ENCODE measurements at places on chromosomes 12 and 14. TPM values are rescaled to one million over a fixed set of nuclear protein-coding genes. Genes with fewer than 3 reads are reported as not detected.

DNA sequence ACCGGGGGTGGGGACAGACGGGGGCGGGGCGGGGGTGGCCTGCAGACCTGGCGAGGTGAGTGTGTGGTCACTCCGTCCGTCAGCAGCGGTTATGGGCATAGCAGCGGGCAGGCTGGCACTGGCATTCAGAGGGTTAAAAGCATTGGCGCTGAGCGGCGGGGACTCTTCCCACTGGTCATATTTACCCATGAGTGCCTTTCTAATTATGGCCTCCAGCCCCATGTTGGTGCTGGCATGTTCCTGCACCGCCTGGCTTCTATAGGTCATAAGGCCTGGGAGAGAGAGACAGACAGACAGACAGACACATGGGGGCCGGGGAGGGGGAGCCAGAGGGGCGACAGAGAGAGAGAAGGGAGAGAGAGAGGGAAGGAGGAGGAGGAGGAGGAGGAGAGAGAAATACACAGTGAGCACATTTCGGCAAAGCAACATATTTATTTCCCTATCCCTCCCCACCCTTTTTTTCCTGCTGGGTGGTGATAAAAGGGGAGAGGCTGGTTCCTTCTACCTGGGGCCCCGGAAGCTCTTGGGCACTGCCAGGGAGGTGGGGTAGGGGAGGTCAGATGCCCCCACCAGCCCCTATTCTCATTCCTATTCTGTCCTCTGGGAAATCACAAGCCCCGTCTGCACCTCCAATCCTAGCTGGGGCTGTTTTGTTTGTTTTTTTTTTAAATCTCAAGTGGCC, 32.6 kb downstream of the RFLNA start:
- no peak for DNase-seq

DNA sequence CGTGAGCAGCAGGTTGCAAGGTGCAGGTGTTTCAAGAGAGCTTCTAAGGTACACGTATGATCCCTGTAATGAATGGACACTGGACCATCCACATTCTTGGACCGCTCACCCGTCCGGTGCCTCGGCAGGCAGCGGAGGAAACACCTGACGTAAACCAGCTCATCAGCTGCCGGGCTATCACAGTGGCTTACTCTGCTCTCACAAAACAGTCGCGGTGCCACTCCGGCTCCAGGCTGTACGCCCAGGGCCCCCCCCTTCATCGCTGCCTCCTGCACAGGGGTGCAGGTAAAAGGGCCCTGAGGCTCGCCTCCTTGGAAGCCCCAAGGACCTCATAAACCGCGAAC, 436 bp downstream of the VPS33A start:
- DNase-seq = peak; percentile 44

DNA sequence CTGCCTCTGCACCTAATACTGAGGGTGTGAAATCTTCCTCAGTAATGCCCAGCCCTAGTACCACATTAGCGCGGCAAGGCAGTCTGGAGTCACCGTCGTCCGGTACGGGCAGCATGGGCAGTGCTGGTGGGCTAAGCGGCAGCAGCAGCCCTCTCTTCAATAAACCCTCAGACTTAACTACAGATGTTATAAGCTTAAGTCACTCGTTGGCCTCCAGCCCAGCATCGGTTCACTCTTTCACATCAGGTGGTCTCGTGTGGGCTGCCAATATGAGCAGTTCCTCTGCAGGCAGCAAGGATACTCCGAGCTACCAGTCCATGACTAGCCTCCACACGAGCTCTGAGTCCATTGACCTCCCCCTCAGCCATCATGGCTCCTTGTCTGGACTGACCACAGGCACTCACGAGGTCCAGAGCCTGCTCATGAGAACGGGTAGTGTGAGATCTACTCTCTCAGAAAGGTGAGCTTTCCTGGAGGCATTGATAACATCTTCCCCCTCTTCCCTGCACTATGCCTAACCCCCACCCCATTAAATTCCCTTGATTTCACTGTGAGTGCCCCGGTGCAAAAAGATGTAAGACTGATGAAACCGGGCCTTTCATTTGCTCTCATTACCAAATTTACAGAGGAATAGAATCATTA, 291.4 kb downstream of the NAV3 start:
- no peak for DNase-seq

- no peak for DNase-seq
Observed at GRCh38 chr14:84646786-84647500, 883.0 kb upstream of the FLRT2 start.

ZBTB39 gene
- total RNA-seq = 5.7 TPM

- DNase-seq = peak; percentile 82
Observed at GRCh38 chr12:5499566-5500330, 67.8 kb downstream of the NTF3 start.

DNA sequence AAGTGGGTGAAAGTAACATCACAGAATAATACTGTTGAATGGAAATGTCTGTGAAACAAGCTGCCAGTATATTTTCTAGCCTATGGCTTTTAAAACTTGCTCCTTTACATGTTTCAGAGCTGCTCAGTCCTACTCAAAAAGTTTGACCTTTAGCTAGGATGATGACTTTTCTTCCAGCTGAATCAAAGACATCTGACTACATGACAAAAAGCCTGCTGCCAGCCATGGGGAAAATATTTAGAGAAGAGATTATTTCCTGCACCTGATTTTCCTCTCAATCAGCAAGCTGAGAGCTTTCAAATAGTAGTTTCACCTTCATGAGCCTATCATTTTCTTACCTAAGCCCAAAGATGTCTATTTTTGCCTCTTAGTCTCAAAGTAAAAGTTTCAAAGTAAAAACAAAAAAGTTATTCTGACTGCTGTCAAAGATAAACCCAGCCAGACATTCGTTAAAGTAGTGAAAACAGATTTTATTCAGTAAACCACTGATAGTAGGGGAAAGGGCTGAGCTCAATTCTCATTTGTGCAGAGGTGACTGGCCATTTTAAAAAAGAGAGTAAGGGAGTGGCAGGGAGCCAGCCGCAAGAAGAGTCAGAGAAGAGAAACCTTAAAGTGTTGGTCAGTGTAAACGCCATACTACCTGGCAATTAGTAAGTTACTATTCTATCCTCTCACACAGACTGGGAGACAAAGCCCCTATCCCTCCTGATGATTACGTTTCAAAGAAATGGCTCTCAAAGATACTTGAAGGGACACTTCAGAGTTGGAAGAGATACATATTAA, 2.2 kb downstream of the ATP6V1D start:
- DNase-seq = no peak

DICER1 gene
- total RNA-seq = 49.3 TPM

FLRT2 gene
- 3.0 TPM for total RNA-seq

DNA sequence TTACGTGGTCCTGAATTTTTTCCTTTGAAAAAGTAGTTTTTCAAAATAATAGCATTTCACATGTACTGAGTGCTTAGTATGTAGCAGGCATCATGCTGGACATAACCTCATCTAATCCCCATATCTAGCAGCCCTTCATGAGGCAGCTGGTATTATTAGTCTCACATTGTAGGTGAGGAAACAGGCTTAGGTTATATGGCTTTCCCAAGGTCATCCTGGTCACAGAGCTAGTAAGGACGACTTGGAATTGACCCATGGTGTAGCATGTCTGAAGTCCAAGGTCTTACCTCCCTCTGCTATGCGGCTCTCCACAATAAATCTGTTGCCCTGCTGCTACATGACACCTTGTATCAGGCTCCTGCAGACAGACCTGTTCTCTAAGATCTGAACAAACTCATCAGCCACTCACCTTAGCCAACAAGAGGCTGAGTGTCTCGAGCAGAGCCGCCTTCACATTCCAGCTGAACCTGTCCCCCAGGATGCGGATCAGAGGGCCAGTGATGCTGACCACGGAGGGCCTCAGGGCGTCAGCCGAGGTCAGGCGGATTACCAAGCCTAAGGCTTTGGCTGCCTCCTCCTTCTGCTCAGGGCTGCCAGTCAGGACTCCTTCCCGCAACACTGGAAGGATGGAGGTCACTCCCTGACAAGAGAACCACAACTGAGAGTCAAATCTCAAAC, 19.7 kb upstream of the RAB35 start:
- no peak for DNase-seq

DNA sequence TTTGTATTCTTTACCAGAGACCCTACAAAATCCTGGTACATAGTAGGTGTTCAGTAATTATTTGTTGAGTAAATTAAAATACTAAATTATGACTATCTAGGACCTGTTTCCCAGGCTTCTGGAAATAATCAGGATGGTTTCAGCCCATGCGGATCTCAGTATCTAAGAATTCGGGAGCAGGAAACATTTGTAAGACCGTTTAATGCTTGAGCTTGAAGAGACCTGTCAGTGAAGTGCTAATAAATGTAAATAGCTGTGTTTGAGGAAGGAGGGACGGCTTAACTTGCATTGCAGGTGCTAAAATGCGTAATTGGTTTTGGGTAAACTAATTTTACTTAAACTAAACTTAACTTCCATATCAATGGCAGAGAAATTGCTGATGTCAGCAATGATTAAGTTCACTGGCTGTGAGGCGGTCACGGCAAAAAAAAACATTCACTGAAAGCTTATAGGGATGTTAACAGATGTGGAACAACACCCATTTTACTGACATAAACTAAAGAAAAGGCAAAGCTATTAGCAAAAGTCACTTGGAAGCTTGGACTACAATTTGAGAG, 28.6 kb upstream of the AEBP2 start:
- DNase-seq = no peak

DNA sequence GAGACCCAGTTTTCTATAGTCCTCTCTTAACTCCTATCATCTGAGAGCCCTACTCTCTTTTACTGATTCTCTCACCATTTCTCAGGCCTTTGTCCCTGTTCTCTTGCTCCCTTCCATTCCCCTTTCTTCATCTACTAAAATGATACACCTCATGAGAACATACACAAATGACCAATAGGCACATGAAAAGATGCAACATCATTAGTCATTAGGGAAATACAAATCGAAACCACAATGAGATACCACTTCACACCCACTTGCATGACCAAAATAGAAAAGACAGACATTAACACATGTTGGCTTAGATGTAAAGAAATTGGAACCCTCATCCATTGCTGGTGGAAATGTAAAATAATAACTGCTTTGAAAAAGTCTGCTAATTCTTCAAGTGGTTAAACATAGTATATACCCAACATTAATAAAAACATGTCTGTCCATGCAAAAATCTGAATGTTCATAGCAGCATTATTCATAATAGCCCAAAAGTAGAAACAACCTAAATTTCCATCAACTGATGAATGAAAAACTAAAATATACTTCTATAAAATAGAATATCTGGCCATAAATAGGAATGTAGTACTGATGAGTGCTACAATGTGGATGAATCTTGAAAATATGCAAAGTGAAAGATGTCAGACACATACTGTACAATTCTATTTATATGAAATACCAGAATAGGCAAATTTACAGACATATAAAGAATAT, 66.0 kb downstream of the DENND5B start:
- no peak for DNase-seq

- DNase-seq = no peak
Observed at GRCh38 chr14:39423793-39424192, 8.4 kb downstream of the FBXO33 start.

DNA sequence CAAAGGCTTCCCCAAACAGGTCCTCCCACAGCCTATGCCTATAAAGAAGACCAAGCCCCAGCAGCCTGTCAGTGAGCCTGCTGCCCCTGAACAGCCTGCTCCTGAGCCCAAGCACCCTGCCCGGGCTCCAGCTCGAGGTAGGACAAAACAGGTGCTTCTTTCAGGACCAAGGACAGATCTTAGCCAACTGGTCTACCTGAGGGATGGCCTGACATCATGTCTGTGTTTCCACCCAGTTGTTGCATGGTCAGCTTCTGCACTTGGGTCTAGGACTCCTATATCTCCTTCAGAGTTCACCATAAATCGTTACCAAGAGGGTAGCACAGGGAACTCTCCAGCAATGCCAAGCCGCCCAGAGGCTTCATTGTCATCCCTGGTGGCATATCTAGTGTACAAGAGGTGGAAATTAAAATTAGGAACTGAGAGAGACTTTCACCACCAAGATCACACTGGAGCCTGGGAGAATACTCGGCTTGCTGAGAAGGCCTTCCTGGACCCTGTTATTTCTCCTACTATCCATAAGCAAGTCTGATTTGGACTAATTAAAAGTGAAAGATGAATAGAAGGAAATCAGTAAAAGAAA, 38.2 kb upstream of the OAS1 start:
- no peak for DNase-seq

TMTC1 gene
- total RNA-seq = 3.3 TPM

DNA sequence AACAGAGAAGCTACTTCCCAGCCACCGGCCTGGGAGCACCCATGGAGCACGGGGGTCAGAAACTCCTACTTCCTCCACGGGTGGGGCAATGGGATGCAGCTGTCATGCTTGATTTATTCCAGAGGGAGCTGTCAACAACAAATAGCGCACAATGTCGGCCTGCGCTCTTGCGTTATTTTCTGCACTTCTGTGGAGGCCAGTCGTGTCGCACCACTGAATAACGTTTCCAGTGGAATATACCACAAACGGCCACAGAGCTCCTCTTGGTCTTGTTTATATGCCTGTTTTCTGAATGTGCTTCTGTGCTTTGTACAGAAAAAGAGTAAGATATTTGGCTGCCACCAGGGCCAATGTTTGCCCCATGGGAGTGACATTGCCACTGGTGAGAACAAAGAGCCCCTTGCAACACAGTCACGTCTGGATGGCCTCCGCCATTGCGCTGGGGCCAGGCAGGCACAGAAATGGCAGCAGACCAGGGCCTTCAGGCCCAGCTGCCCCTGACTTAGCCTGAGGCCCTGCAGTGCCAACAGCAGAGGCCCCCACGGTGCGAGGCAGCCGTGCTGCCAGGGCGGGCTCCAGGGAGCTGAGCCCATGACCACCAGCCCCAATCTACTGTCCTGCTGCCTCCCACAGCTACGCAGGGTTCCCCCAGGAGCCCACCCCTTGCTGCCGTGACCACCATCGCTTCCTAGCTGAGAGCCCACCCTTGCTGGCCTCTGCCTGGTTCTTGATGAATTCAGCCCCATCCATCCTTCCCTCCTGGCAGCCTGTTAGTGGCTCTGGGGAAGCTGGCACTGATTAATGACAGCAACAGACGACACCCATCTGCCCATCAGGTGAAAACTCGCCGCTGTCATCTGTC, 28.9 kb upstream of the TMEM179 start:
- no peak for DNase-seq

RBP5 gene
- total RNA-seq = 2.4 TPM

- no peak for DNase-seq
Observed at GRCh38 chr14:24847568-24848095, 202.3 kb downstream of the STXBP6 start.

SMOC1 gene
- total RNA-seq = 0.50 TPM

SPATA7 gene
- total RNA-seq = 3.9 TPM

DNA sequence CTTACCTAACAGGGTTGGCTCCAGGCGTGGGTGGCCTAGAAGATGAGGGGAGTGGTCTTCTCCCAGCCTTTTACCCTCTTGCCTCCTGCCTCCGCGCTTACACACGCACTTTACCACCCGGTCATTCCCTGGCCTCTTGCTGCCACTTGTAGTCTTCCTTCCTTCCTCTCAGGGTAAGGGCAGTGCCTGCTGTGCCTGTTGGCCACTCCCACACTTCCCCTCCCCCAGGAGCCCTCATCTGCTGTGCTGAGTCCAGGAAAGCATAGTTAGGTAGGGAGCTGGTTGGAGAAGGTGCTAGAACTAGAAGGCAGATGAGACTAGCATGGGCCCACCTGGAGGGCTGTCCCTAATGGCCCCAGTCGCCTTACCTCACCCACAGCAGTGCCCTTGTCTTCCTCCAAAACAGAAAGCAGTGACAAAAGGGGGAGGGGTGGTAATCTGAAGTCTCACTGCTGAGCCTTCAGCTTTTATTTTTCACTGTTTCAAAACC, 54.3 kb upstream of the SRSF5 start:
- DNase-seq = peak; percentile 80
